ENCODE measurements at places on chromosomes 5 and 9.

- DNase-seq = no peak
Observed at GRCh38 chr9:105244734-105245028, 230 bp downstream of the SLC44A1 start.

- DNase-seq = no peak
Observed at GRCh38 chr5:81335946-81336345, 34.6 kb downstream of the ZCCHC9 start.

DNA sequence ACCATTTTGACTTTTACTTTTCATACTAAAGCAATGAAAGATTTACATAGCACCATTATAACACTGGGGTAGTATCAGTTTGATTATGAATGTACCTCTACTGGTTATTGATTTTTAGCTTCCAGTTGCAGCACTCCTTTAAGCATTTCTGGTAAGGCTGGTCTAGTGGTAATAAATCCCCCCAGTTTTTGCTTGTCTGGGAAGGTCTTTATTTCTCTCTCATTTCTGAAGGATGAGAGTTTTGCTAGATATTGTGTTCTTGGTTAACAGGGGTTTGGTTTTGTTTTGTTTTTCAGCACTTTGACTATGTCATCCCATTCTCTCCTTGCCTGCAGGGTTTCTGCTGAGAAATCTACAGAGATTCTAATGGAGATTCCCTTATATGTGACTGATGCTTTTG lies 26.9 kb upstream of the IGFBPL1 start:
- DNase-seq = no peak

DNA sequence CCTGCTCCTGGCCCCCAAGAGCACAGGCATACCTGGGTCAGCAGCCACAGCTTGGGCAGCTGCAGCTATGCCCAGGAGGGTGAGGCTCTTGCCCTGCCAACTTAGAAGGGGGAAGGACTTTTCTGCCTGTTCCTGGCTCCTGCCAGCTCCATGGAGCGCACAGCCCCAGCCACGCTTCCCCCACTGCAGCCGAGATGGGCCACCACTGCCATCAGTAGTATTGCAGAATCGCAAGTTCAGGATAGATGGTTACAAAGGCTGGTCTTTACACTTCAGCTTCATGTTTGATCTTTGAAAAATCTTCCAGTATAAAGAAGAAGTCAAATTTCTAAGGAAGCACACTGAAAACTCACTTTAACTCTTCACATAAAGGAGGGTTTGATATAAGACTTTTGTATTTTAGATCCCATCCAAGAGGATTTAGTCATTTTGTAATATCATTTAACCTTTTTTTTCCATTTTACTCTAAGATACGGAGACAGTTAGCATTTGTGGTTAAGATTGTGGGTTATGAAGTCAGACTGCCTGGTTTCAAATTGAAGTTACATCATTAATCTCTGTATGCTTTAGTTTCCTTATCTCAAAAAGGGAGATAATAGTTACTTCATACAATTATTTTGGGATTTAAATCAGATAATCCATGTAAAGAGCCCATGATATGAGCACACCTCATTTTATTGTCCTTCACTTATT lies 81.8 kb downstream of the NLN start:
- no peak for DNase-seq

GRCh38 chr9:35940458-35941407 lies 17.2 kb downstream of the OR2S2 start:
- no peak for DNase-seq

DNA sequence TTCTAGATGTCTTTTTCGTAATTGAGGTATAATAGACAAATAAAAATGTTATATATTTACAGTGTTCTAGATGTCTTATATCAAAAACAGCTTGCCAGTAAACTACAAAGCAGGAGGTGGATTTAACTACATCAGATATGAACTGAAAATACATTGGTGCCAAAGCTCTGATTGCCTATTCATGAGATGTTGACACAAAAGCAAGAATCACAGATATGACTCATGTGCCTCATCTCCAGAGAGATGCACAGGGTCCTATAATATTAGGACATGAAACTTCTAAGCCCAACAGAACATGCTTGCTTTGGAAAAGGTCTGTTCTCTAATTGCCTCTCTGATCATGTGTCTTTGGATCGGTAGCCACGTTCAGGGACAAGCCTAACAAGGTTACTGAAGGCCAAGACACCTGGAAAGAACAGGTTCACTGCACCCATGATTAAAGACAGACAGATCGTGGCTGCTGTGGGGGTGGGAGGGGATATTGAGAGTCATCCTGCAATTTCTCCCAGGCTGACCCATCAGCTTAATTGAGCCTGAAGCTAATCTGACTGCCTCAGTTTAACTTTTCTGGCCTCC lies 16.8 kb downstream of the ABCA1 start:
- no peak for DNase-seq

GRCh38 chr5:113678924-113679575 lies 165.6 kb downstream of the YTHDC2 start:
- no peak for DNase-seq

DNA sequence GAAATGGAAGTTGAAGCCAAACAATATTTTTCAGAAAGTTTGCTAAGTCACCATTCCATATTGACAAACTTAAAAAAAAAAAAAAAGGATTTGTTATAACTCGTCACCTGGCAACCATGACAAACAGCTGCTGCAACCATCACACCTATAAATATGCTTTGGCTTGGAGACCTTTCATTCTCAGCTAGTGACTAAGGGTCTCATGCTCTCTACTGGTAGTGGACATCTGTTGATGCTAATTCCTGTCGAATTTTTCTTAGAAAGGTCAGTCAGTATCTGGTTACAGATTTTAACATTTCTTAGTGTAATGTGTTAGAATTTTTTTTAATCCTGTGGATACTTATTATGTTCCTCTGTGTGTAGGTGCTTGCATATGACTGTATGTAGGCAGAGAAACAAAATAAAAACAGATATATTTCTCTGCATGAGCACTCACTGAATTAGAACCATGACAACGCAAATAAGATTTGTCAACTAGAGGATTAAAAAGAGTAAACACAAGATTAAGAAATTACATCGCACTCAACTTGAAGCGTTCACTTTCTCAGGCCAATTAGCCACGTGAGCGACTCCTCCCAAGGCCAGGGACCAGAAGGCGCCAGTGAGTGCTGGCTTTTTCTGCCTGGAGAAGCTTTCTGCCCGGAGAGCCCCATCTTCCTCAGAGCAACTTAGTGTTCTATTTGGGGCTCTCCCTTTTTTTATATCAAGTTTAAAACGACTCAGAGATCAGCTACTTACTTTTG lies 27.0 kb upstream of the ZNF622 start:
- no peak for DNase-seq

GRCh38 chr9:2288309-2288708 lies 273.2 kb downstream of the SMARCA2 start:
- no peak for DNase-seq

DNA sequence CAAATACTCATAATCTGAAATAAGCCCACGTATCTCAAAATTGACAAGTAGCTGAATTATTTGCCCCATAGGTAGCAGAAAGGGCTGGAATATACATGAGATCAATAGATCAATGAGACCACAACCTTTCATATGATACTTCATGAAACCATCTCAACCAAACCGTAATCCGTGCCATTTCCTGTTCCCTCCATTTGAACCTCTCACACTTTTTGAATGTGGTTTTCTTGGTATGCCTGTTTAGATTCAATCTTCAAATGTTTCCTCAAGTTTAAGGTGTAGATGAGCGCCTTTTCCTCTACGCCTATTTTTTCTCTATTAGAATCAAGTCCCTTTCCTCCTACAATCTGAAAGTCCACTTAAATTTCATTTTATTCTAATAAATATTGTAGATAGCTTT lies 805.5 kb downstream of the EFNA5 start:
- no peak for DNase-seq

DNA sequence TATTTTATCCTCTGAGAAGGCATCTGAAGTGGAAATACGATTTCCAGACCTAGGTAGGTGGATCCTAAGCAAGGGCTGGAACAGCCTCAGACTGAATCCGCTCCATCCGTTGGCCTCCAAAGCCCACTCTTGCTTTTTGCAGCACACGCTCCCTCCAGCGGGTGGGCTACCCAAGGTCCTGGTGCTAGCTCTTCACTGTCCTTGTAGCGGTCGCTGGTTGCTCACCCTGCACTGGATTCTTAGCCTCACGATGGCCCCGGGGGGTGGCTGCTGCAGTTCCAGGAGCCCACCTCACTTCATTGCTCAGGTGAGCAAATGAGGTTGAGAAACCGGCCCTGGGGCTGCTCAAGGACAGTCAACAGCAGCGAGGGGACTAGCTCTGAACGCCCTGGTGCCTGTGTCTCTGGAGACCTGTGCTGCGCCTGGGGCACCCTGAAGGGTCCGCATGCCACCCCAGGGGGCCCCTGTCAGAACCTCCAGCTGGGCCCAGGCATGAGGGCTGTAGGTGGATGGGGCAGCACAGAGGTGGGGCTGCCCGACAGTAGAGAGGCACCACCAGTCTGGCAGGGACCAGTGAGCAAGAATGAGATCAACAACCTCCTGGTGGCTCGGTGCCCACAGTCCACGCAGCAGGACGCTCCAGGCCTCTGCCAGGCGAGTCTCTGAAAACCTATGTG lies 4.3 kb downstream of the MGAT4B start:
- DNase-seq = no peak

All from right forelimb (tissue), 1 donor.